ENCODE measurements at places on chromosomes 2 and 18.

DNA sequence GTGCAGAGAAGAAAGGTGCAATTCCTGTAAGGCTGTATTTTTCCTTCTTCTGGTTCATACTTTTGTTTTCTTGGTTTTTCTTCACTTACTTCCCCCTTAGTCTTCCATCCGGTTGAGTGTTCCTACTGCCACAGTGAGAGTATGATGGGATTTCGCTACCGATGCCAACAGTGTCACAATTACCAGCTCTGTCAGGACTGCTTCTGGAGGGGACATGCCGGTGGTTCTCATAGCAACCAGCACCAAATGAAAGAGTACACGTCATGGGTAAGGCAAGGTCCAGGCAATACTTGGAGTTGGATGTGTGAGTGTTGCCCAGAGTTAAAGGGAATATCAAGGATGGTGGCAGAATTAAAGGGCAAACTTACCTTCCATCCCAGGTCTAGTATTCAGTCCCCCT is 108.0 kb downstream of the DTNA start:
- DNase-seq, result no peak

DNA sequence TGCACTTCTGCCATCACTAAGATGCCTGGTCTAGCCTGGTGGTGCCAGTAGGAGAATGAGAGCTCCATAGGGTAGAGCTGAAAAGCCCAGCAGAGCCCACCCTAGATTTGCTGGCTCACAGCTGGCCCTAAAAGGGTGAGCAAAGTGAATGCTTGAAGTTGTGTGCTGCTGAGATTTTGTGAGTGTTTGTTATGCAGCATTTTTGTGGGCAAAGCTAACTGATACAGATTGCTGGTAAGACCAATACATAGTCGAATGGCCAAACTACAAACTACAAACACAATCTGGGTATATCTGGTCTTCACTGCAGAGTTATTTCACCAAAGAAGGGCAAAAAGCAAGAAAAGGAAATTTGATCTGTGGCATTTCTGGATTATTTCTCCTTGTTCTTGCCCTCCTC is 7.1 kb upstream of the AGAP1 start:
- DNase-seq, result no peak

- DNase-seq, result peak; percentile 42
These were observed 4.7 kb upstream of the HPCAL1 start for GRCh38 chr2:10297959-10298531.

DNA sequence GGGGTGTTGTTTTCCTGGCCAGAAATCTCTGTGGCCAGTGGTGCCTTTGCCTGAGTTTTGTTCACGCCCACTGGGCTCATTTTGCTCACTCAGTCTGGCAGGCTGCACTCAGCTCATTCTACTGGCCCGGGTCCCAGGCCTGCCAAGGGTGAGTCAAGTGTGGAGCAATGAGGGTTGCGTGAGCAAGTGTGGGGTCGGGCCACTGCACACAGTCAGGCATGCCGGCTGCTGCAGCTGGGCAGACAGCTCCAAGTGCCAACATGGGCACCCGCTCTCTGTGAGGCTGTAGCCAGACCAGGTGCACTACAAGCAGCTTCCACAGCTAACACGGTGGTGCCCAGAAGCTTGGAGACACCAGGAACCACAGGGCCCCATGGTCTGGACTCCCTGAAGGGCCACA is 801.1 kb upstream of the RAB6C start:
- no peak for DNase-seq

DNA sequence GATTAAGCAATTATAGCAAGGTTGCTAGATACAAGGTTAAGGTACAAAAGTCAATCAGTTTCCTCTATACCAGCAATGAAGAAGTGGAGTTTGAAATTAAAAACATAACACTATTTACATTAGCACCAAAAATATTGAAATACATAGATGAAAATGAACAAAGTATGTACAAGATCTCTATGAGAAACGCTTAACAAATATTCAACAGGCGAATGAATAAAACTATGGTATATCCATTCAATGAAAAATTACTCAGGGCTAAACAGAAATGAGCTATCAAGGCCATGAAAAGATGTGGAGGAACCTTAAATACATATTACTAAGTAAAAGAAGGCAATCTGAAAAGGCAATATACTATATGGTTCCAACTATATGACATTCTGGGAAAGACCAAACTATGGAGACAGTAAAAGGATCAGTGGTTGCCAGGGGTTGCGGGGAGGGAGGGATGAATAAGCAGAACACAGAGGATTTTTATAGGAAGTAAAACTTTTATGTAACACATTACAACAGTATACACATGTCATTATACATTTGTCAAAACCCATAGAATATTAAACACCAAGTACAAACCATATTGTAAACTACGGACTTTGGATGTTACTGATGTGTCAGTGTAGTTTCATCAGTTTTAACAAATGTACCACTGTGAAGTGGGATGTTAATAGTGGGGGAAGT is 62.1 kb downstream of the RMDN2 start:
- DNase-seq, result no peak

GRCh38 chr2:198347946-198348345 is 543.6 kb downstream of the PLCL1 start:
- no peak for DNase-seq

DNA sequence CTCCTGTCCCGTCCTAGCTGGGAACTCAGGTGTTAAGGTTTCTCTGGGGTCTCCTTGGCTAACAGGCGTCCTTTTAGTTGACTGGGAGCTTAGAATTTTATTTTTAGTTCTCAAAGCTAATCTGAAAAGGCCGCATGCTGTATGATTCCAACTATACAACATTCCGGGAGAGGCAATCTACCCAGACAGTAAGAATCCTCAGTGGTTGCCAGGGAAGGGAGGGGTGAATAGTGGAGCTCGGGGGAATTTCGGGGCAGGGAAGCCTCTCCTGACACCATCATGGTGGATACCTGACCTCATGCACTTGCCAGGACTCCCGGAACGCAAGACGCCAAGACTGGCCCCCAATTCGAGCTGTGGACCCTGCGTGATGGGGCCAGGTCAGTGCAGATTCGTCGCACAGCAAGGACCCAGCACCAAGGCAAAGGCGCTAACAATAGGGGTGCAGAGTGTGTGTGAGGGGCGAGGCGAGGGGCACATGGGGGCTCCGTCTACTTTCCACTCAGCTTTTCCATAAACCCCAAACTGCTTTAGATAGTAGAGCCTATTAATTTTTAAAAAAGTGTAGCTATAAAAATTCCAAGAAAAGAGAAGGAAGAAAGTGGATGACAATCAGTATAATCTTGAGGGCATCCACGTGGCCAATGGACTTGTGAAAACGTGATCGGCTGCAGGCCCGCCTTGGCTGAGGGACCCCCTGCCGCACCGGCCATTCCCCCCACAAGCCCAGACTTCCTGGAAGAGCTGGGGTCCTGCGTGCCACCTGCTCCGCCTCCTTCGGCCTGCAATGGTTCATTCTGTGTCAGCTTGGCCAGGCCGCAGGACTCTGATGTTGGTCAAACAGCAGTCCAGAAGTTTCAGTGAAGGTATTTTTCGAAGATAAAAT is 17.3 kb downstream of the PDCD1 start:
- DNase-seq, result no peak

- DNase-seq, result no peak
These were observed 8.8 kb downstream of the UNC50 start for GRCh38 chr2:98617149-98617548.

DNA sequence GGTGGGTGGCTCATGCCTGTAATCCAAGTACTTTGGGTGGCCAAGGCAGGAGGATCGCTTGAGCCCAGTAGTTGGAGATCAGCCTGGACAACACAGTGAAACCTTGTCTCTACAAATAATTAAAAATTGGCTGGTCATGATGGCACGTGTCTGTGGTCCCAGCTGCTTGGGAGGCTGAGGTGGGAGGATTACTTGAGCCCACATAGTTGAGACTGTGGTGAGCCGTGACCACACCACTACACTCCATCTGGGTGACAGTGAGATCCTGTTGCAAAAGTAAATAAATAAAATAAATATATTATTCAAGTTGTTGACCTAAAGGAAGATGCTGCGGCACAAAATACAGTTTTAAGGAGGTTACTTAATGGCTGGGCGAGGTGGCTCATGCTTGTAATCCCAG is 72.7 kb downstream of the LAMA3 start:
- DNase-seq, result no peak

- no peak for DNase-seq
These were observed 44.0 kb downstream of the IRS1 start for GRCh38 chr2:226755631-226756030.

DNA sequence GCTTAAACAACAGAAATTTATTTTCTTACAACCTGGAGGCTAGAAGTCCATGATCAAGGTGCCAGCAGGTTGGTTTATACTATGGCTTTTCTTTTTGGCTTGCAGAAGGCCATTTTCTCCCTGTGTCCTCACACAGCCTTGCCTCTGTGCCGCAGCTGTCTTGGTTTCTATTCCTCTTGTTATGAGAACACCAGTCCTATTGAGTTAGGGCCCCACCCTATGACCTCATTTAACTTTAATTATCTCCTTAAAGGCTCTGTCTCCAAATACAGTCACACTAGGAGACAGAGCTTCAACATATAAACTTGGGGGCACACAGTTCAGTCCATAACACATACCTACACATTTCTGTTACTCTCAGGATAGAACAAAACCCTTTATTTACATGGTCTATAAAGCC is 17.3 kb upstream of the RHOB start:
- no peak for DNase-seq

DNA sequence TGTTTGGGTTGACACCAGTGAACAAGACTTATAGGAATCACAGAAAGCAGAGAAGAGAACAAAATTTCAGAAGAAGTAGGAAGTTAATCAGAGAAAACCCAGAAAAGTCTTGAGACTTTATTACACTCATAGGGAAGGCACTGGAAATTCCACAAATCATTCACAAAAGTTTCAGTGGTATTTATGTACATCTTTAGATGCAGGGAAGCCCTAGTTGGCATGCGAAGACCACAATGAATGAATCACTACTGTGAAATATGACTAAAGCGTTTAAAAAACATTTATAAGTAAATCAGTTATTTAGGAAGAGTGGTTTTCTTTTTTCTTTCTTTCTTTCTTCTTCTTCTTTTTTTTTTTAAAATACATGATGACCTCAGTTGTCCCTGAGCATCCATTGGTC is 105.1 kb downstream of the NUP35 start:
- no peak for DNase-seq

DNA sequence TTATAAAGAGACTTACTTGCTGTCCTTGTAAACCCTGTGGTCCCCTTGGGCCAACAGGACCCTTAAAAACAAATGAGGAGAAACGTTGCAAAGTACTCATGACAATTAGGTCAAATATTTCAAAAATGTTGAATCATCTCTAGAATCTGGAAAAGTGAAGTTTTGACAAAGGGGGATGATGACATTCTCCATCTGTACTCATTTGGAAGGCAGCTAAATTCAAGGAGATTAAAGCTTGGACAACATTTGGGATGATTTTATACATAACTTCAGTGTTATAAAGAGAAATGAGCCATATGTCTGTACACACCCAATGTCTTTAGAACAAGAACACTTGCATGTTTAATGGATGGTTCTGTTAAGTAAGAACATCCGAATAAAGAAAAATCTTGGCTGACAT is 92.9 kb downstream of the COL5A2 start:
- no peak for DNase-seq

DNA sequence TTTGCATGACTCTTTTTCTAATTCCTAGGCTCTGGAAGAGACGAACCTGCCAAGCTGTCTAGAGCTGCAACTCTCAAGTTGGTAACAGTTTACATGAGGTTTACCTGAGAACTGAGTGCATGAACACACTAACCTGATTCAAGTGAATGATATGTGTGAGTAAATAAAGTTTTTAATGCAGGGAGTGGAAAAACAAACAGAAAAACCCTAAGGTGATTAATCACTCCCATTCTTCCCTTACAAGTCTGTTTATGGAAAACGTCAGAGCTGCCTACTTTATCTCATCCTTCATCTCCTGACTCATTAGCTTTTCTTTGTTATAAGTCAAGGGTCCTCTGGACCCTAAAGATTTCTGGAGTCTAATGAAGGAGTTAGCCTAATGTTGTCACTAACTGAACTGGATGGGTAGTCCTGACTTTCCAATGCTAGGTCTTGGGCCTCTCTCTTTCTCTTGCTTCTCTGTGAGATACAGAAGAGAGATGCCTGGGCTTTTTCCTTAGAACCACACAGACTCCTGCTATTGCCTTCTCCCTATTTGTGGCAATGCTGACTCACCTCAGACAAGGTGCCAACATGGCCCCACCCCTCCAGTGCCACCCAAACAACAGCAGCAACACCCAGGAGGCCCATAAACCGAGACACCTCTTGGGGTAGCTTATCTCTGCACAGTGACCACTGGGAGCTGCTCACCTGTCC is 952.4 kb downstream of the EPHA4 start:
- DNase-seq, result no peak

GRCh38 chr2:191999101-191999841 is 152.4 kb upstream of the CAVIN2 start:
- no peak for DNase-seq

DNA sequence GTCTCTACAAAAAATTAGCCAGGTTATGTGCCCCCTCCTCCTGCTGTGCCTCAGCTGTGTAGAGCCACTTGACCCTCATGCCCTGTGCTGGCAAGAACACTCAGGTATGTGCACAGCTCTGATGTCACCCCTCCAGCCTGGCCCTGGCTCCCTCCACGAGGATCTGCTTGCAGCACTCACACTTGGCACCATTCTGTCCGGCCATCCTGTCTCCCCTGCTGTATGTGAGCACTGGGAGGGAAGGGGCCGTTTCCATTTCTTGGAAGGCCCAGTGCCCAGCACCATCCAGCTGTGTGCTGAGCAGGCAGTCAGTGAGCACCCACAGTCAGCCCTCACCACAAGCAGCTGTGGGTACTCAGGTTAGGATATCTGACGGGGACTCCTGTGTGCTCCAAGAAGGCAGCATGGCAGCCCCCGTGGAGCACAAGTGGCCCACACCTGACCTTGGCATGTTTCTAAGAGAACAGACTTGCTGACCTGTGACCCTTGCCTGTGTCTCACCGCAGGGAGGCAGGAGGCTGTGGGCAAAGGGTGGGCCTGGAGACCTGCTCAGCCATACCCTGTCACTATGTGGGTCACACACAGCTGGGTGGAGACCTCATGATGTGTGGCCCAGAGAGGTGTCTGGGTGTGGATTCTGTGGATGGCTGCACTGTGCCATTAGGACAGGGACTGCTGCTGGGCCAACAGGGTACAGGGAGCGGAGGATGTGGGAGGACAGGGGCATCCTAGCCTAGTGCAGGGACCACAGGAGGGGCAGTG is 31.5 kb downstream of the USP34 start:
- no peak for DNase-seq

GRCh38 chr2:54763636-54764291 is 40.3 kb downstream of the EML6 start:
- DNase-seq, result peak; percentile 23

DNA sequence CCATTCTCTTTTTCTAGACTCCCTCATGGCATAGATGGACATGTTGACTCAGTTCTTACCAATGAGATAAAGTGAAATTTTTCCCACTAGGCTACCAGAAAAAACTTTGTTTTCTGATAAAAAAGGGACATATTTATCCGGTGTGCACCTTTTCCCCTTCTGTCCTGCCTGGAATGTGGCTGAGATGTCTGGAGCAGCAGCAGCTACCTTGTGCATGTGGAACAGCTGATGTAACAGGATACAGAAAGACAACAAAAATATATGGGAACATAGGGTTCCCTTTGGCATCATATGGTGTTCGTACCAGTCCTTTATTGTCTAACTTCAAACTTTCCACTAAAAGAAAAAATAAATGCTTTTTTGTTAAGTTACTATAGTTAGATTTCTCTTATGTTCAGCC is 460.2 kb upstream of the HS6ST1 start:
- DNase-seq, result no peak

All from stimulated activated CD4-positive, alpha-beta T cell treated with anti-CD3 and anti-CD28 coated beads, Interleukin-15, amount 100 ng/mL, for 48 hours (primary cell).